Stimulated activated CD4-positive, alpha-beta T cell treated with anti-CD3 and anti-CD28 coated beads, Interleukin-1b, Interleukin-23, amount 100 ng/mL, for 1 hour (primary cell): ENCODE measurements at places on chromosomes 11 and 22.

GRCh38 chr11:114618139-114618538 lies 22.6 kb upstream of the NXPE4 start:
- DNase-seq = no peak

DNA sequence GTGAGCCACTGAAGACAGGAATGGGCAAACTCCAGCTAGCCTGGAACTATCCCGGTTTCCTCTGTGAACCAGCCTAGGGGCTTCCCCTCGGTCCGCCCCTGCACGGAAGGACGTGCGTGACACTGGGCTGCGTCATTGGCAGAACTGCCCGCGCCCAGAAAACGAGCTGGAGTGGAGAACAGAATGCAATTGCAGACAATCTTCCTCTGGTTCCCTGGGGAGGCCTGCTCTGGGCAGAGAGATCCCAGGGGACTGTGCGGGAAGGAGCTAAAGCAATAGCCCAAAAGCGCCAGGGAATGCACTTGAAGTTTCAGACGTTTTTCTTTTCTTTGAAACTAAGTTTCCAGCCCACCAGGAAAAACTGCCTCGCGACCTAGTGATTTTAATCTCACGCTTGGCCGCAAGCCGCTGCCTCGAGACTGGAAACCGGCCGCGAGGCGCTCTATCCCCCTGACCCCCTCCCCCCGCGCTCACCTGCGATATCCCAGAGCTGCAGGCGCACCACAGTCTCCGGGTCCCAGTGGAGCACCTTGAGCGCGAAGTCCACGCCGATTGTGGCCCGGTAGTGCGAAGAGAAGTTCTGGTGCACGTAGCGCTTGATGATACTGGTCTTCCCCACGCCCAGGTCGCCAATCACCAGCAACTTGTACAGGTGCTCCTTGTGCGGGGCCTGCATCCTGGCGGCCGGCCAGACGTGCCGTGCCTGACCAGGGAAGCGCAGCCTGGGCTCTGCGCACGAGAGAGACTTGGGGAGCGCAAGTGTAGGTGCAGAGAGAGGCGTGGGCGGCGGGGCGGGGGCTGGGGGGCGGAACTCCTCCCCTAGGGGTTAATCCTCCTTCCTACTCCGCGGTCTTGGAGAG lies at the start of gene RAB38:
Gene RAB38, minus strand, starts transcription at position 735 of the 860 bp plus-strand sequence. Its CDS starts 59 bp downstream, at position 676.
- DNase-seq = no peak

GRCh38 chr11:64998690-64999431 lies 2.1 kb upstream of the BATF2 start:
- DNase-seq = no peak

- no peak for DNase-seq
Measured at GRCh38 chr11:114799476-114799875, 121.1 kb downstream of the NXPE2 start.

GRCh38 chr11:123247496-123247799 lies 52.4 kb upstream of the CLMP start:
- DNase-seq = no peak

DNA sequence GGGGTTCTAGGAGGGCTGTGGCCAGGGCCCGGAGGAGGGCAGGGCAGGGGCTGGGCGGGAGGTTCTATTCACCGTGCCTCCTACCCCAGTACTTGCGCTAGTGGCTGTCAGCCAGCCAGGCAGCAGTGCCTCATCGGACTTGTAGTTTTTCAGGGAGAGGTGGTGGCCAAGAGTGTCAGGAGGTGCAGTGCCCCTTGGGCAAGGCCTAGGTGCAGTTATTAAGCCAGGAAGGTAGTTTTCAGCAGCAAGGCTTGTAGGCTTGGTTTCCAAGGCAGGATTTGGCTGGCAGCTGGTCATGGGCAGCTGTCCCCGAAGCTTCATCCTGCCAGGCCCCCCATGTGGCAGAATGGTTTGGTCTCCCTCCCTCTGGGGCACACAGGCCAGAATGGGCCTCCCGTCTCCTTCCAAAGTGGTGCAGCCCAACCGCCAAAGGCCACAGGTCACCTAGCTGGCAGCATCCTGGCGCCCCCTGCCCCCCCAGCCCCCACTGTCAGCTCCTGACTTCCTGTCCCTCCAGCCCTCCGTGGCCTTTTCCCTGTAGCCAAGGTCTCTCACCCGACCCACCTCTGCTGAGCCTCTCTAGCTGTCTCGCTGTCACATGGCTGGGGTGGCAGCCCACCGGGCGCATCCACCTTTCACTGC lies 8.5 kb downstream of the CCDC88B start:
- DNase-seq = no peak

DNA sequence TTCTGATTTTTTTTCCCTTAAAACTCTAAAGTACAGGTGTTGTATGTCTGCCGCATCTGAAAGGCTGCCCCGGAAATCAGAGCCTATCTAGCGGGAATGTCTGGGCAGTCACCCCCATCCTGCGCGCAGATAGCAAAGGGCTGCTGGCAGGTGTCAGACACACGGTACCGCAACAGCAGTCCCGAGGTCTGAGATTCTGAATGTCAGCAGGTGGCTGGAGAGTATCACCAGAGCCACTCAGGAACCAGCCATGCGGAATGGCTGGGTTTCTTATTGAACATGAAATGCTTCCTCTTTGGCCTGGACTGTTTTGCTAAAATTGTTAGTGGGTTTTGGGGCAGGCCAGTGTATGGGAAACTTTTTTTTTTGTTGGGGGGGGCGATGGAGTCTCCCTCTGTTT lies 53.3 kb downstream of the CERK start:
- DNase-seq = no peak

- no peak for DNase-seq
Measured at GRCh38 chr11:96167787-96168186, 175.2 kb downstream of the MAML2 start.

GRCh38 chr11:2447951-2448650 lies 3.3 kb downstream of the KCNQ1 start:
- no peak for DNase-seq

- DNase-seq = no peak
Measured at GRCh38 chr22:30056015-30056414, 24.2 kb upstream of the HORMAD2 start.

GRCh38 chr11:36149538-36150242 lies 139.5 kb downstream of the COMMD9 start:
- DNase-seq = no peak

DNA sequence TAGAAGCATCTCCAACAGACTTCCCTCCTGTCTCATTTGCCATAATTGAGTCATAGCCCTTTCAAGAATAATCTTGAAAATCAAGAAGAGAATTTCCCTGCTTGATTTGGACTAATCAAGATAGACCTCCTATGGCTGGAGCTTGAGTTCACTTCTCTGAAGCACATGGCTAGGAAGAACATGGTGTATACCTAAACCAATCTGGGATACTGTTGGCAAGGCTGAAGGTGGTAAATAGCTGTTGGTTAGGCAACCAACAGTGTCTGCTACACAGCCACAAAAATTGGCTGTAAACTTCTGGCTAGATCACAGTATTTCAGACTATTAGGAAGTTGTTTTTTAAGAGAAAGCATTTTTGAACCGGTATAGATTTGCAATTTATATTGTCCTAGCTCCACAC lies 4.9 kb downstream of the CRYAB start:
- DNase-seq = no peak

GRCh38 chr22:49439373-49439772 lies 388.3 kb downstream of the BRD1 start:
- no peak for DNase-seq

GRCh38 chr11:132448334-132448995 lies 1078.0 kb downstream of the NTM start:
- no peak for DNase-seq

- DNase-seq = no peak
Measured at GRCh38 chr11:7098235-7098832, 9.5 kb downstream of the RBMXL2 start.

- no peak for DNase-seq
Measured at GRCh38 chr11:28964811-28965210, 856.6 kb downstream of the METTL15 start.

DNA sequence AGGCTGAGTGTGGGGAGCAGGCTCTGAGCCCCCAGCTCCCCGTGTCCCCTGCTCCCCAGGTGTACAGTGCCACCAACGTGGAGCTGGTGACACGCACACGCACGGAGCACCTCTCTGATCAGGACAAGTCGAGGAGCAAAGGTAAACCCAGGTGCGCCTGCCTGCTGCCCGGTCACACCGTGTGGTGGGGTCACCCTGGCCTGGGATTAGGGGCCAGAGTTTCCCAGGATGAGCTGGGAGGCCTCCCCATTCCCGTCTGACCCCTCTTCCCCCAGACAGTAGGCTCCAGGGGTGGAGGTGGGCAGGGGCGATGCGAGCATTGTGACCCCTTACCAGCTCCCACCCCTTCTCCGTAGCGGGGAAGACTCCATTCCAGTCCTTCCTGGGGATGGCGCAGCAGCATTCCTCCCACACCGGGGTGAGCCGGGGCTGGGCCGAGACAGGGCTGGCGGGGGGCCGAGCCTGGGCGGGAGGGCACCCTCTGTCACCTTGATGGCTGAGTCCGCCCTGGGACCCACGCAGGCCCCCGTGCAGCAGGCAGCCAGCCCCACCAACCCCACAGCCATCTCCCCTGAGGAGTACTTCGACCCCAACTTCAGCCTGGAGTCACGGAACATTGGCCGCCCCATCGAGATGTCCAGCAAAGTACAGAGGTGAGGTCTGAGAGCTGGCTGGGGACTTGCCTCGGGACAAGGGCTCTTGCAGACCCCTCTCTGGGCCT lies 3.7 kb upstream of the SSH3 start:
- no peak for DNase-seq

- DNase-seq = no peak
Measured at GRCh38 chr11:61873588-61874376, 17.6 kb downstream of the FADS3 start.

- no peak for DNase-seq
Measured at GRCh38 chr11:63609536-63609935, 4.7 kb downstream of the PLAAT3 start.

GRCh38 chr22:38314933-38315822 lies 2.1 kb downstream of the CSNK1E start:
- DNase-seq = no peak
